Suppressor macrophage treated with lipopolysaccharide for 4 hours (primary cell): ENCODE measurements at places on chromosomes 4 and X.

DNA sequence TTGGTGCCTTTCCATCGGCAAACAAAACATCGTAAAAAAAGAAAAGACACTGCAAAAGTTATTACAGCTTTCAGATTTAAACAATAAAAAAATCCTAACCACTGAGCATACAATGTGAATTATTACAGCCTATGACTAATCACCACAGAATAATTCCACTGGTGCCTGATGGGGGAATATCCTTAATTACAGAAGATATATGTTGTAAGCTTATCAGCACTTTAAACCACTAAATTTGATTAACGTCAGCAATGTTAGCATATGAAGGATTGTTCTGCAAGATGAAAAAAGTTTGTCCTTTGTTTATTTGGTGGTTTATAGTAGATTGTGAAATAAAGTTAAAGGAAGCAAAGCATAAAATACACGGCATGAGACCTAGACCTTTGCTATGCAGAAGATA lies 210.2 kb upstream of the ADAMTS3 start:
- no peak for DNase-seq

- DNase-seq, result peak; percentile 21
Measured at GRCh38 chr4:141002323-141002805, 130.9 kb downstream of the RNF150 start.

- DNase-seq, result peak; percentile 51
Measured at GRCh38 chr4:124710015-124710741, 2.4 kb downstream of the ANKRD50 start.

DNA sequence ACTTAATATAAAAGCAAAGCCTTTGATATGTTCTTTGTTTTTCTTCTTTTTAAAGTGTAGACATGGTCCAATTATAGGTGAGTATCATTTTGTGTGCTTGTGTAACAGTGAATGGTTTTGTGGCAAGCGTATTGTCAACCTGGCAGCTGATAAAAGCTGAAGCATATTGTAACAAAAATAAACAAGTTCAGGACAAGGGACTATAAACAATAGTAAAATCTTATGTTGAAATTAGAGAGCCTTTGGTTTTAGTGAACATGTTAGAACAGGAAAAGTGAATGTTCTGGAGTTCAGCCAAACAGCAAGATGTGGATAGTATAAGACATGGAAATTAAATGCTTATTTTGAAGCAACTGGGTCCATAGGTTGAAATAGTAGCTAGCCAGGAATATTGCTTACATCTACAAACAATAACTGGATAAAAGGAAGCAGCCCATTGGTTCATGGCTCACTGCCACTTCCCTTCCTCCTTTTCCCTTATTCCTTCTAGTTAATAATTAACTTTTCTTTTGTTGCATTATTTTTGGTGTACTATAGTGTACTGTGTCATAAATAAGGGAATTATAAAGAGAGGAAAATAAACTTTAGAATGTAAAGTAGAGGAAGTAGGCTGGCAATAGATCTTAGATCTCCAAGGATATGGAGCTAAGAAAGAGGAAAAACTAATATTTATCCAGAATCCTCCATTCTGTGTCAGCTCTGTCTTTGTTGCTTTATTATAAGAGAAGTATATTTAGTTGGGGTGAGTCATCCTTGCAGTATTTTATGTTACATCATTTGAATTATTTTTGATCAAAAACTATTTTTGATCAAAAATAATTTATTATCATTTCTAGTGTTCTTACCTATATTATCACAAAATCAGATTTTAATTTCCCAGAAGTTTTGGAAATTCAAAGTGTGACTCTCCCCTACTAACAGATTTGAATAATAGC lies 65.6 kb downstream of the MRPL1 start:
- DNase-seq, result no peak

GRCh38 chr4:16437836-16438235 lies 211.6 kb upstream of the TAPT1 start:
- DNase-seq, result no peak

- no peak for DNase-seq
Measured at GRCh38 chr4:18007625-18008024, 13.9 kb downstream of the LCORL start.

GRCh38 chr4:130124066-130124465 lies 1028.1 kb downstream of the C4orf33 start:
- DNase-seq, result no peak

DNA sequence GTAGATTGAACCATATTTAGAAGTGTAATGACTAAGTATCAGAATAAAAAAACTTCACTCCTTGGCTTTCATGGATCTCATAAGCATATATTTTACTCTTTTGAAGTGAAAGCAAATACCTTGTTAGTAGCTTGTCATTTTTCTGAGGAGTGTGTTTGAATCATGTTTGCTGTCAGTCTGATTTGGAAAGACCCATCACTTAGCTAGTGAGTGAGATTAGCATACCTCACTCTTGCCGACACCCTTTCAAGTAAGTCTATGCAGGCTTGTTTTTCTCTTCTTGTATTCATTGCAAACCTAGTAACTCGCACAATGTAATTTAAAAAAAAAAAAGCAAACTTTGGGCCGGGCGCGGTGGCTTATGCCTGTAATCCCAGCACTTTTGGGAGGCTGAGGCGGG lies 360.0 kb downstream of the ARHGAP24 start:
- no peak for DNase-seq

- DNase-seq, result no peak
Measured at GRCh38 chr4:70564033-70564432, 28.0 kb upstream of the AMBN start.

- DNase-seq, result no peak
Measured at GRCh38 chrX:48785186-48785539, 1.2 kb upstream of the GATA1 start.

DNA sequence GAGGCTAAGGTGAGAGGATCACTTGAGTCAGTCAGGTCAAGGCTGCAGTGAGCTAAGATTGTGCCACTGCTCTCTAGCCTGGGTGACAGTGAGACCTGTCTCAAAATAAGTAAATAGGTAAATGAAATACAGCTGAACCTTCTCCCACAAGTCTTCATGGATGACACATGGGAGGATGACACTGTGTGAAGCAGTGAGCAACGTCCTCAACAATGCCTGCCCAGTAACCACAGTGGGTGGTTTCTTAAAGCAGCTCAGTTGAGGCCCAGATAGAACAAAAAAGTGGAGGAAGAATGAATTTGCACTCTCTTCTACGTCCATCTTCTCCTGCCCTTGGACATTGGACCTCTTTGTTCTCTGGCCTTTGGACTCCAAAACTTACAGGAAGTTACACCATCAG lies 52.7 kb downstream of the MSX1 start:
- DNase-seq, result no peak

DNA sequence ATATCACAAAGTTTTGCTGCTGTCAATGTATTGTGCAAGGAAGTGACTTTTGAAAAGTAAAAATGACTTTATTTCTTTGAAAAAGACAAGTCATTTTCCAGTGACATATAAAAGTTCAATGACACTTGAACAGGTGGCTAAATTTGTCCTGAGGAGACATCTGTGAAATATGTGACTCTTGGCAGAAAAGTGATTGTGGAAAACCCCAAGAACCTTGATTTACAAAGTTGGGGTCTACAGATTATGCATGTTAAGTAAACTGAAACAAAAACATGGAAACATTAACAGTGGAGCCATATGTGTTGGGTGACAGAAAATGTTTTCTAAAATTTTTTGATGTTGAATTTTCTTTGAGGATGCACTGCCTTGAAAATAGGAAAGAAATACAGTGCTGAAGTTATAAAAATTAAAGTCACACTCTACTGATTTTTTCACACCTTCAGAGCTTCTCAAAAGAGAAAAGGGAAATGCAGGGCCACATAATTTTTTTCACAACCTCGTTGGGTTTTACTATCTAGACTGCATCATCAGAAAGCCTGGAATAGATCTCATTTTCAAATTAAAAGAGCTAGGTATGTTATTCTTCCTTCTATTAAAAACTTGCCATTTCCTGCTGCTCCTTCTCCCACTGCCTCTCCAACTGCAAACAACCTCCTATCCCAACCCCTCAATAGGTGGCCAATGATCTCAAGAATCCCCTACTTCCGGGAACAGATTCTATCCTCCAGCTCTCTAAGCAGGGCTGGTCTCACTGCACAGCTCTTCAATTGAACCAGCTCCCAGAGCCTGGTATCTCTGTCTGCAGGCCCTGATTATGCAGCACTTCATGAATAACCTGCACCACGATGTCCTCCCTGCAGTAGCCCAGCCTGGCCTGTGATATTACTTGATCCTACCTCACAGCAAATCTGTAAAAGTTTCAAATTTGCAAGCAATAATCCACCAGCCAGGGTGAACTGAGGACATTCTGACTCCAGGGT lies 570.8 kb upstream of the CPEB2 start:
- DNase-seq, result no peak

GRCh38 chr4:80265571-80266252 lies 752 bp upstream of the FGF5 start:
- DNase-seq, result peak; percentile 18

GRCh38 chrX:96971812-96972211 lies 88.1 kb downstream of the RPA4 start:
- DNase-seq, result no peak

- DNase-seq, result no peak
Measured at GRCh38 chr4:141502755-141503154, 133.6 kb upstream of the IL15 start.

DNA sequence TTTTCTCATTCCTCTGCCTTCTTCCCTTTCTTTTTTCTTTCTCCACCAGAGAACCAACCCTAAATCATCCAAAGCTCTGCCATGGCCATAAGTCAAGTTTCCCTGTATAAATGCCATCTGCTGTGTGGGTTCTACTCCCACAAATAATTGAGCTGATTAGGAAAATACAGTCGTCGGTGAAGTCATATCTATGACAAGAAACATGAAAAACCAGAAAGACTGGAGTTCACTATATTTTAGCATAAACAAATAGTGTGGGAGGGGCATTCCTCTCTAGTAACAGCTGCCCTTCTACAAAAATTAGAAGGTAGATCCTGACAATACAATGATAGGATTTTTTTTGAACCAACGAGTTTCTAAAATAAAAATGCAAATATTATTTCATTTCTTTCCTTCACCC lies 48.8 kb downstream of the SPOCK3 start:
- DNase-seq, result no peak

GRCh38 chr4:32172761-32173160 lies 1452.6 kb downstream of the PCDH7 start:
- DNase-seq, result no peak

GRCh38 chr4:187491959-187492358 lies 503.6 kb upstream of the ZFP42 start:
- DNase-seq, result no peak

DNA sequence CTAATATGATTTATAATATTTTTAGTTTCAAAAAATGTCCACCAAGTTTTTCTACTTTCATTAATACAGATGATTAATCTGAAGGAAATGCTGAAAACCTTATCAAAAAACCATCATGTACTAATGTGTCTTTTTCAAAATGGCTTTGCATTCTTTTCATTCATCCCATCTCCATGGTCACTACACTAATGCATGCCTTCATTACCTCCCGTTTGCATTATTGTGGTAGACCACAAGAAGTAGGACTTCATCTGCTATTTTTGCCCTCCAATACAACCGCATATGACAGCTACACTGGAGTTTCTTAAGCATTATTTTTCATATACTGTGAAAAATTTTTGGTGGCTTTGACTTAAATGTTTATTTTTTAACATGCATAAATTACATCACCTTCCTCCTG lies 37.9 kb upstream of the FSTL5 start:
- DNase-seq, result no peak

- no peak for DNase-seq
Measured at GRCh38 chrX:12360986-12361598, 222.8 kb downstream of the FRMPD4 start.

GRCh38 chrX:144849141-144849540 lies 398.2 kb upstream of the SPANXN1 start:
- no peak for DNase-seq

DNA sequence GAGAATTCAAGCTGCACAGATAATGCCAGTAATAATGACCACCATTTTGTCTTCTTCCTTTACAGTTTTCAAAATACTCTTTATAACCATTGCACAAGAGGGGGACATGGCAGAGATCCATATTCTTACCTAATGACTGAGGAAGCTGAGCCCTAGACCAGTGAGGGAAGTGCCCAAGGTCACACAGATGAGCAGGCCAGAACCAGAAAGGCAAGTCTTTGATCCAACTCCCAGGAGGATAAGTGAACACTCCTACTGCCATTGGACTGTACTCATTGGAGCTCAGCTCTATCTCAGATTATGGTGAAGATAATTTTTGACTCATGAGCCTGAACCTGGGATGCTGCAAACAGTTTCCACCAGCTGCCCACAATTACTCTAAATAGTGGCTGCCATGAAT lies 28.6 kb downstream of the AMER1 start:
- DNase-seq, result no peak

GRCh38 chrX:106897259-106897658 lies 5.9 kb downstream of the RIPPLY1 start:
- DNase-seq, result no peak

GRCh38 chr4:99983289-99983943 lies 33.3 kb upstream of the H2AZ1 start:
- no peak for DNase-seq

- DNase-seq, result no peak
Measured at GRCh38 chr4:81130569-81130968, 84.5 kb downstream of the PRKG2 start.
